Endothelial cell (in vitro differentiated cells): ENCODE measurements at places on chromosomes 6 and 20.

DNA sequence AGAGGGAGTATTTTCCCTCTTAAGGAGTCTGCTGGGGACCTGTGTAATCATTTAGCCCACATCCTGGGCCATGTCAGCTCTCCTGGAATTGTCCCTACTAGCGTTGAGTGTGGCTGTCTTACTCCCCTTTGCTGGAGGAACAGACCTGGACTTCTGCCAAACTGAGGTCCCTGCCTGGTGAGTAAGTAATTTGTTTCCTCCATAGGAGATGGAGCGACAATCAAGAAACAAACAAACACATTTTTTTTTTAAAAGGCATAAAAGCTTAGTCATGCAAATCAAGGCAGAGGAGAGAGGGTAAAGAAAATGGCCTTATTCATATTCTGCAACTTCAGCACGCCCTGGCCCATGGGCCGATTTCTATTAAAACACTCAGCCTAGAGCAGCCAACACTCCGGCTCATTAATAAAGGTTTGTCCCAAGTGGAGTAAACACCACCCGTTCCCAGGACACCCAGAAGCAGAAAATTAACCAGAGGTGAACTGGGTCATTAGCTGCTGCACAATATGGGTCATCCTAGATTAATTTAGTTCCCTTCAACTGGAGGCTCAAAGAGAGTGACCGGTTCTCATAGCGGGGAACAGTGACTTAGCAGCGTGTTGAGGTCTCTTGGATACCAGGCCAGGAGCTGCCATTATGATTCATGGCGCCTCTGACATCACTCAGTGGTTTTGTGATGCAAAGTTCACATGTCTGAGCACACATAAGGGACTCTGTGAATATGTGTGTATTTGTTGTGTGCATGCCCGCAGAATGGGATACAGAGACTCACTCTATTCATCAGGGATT, 165.0 kb upstream of the SULF2 start:
- DNase-seq, result no peak

- no peak for DNase-seq
Observed at GRCh38 chr6:157710604-157711003, 112.4 kb upstream of the SNX9 start.

GRCh38 chr20:50664254-50664653, 27.1 kb downstream of the RIPOR3 start:
- DNase-seq, result no peak

GRCh38 chr20:33675136-33675959, 1.1 kb upstream of the NECAB3 start:
- no peak for DNase-seq

GRCh38 chr20:39278230-39278788, 316.2 kb downstream of the DHX35 start:
- no peak for DNase-seq

DNA sequence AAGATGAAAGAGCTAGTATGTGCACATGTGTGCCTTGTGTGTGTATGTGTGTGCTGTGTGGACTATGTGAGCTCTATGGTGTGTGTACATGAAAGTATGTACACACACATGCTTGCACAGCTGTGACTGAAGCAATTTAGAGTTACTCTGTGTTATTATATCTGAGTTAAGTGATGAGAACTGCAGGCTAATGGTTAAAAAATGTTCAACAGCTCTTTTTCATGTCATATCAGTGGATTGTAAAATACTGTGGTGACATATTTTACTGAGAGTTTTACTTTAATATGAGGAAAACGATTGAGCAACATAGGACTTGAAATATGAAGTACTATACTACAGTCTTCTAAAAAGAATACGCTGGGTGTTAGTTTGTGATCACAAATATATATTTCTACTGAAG, 195.7 kb upstream of the KCNK16 start:
- DNase-seq, result no peak

- no peak for DNase-seq
Observed at GRCh38 chr20:40894237-40894630, 134.4 kb upstream of the TOP1 start.

DNA sequence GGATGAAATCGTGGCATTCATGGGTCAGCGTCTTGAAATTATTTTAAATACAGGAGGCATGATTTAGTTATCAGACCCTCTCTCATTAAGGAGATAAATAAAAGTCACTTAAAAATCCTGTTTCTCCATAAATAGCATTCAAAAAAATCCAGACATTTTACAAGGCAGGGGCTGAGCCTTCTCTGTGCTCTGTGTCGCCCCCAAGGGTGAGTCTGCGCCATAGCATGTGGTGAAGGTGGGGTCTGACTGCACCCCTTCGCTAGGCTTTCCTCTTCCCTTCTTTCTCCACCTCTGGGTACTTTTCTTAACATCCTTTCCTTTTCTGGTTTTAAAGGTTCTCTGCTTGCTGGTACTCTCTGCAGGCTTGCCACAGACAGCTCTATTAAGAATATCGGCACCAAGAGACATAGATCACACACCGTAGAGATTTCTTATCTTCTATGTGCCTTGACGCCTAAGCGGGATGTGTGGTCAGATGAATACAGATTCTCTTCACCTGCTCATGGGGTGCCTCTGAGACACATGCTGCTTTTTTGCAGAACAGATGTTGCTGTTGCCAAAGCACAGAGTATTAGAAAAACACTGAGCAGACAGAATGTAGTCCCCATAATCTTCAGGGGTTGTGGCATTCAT, 20.1 kb upstream of the FAM209A start:
- DNase-seq, result peak; percentile 47

- DNase-seq, result no peak
Observed at GRCh38 chr6:109457562-109457996, 2.0 kb upstream of the MICAL1 start.

DNA sequence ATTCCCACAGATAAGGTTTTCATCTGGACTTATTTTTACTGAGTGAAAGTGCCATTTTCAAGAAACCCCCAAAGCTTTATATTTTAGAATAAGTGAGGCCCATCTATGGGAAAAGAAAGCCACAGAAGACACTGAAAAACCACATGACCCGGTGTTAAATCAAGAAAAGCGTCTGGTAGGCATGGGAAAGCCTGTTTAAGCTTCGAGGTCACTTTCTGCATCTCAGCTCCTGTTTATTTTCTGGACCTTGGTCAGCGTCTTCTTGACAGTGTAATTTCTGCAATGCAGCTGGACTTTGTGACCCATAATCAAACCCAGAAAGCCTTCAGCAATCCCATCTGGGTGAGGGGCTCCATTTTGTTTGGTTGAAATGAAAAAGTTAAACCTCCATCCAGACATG, 59.6 kb upstream of the NEDD9 start:
- DNase-seq, result no peak

GRCh38 chr20:48824830-48825565, 2.8 kb downstream of the PREX1 start:
- DNase-seq, result no peak

DNA sequence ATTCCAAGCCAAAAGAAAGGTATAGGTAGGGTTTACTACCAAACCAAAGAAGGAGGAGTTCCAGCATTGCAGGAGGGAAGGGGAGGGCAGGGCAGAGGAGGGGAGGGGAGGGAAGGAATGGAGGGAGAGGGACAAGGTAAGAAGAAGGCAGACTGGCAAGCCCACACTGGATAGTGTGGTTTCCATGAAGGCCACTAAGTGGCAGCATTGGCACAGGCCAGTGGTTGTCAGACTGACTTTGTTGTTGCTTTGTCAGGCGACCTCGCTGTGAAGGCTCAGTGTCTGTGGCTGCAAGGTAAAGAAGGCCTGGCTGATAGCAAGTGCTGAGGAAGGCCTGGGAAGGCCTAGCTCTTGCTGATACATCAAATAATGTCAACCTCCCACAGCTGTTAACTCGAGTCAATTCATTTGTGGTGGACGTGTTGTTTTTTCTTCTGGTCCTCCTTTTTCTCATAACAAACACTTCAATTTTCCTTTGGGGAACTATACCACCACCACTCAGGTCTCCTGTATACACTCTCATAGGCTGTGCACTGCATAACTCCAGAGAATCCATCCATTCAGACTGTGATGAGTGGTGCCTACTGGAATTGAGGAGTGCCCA, 7.7 kb upstream of the ZNF334 start:
- peak; percentile 63 for DNase-seq

GRCh38 chr20:37901654-37902503, 1.0 kb upstream of the VSTM2L start:
- DNase-seq, result peak; percentile 38

DNA sequence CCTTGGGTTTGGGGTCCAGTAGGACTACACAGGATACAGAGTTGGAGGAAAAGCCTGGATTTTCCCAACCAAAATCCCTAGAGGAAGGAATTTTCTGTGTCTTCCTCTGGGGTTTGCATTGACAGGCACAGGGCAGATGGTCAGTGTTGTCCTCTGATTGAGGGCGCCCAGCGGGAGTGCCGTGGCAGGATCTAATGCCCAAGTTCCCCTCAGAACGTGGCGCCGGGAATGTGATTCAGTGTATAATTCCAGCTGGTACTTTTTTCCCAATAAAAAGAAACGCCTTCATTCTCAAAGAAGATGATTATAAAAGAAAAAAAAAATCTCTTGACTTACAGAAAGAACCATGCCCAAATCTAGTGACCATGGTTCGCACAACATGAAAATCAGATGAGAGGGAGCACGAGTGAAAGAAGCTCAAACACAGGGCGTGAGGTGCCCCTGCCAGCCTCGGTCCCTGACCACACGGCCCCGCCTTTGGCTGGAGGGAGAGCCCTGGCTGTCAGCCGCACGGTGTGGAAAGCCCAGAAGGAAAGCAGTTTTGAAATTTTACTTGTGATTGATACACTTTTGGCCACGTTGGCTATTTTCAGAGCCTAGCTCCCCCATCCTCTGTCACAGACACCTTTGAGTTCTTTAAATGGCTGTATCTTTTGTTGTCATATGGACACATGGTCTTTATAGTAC, 31.6 kb downstream of the VEGFA start:
- DNase-seq, result no peak

DNA sequence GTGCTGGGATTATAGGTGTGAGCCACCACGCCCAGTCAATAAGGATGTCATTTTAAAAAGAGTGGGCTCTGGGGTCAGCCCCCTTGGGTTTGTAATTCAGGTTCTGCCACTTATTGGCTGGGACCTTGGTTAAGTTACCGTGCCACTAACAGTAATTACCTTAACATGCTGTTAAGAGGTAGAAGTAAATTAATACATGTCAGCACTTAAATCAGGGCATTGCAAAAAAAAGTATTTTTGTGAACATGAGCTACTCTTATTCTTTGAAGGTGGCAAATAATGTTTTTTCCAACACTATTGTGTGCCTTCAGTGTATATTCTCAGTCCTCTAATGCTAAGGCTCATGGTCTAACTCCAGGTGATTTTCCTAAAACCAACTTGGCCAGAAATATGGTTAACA, 109.5 kb downstream of the F13A1 start:
- no peak for DNase-seq

DNA sequence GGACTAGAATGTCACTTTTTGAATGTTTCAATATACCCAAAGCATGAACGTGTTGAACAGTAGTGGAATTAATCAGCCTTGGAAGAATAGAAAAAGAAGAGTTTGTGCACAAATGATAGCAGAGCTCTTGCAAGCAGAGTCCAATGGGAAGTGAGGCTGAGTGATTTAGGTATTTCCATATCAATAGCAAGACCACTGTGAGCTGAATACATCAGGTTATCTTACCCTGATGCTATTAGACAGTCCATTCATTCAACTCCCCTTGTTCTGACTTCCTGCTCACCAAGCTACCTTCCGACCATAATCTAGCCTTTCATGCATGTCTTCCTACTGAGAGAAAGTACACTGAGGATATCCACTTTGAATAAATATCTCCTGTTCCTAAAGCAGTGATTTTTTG, 349.2 kb upstream of the RNF217 start:
- no peak for DNase-seq

DNA sequence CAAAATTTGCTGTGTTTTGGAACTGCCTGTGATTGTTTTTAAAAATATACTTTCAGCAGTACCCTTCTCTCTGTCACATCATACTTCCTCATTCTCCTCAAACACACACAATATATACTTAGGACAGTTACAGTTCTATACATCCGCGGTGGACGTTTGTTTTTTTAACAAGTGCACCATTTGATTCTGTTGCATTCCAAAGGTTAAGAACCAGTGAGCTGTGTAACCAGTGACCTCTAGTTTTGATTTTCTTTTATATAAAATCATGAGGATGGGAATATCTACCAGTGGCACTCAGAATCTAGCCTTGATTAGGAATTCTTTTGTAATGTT, 152.8 kb downstream of the CARMIL1 start:
- DNase-seq, result no peak

GRCh38 chr6:33987531-33988021, 158.3 kb downstream of the GRM4 start:
- DNase-seq, result no peak

- no peak for DNase-seq
Observed at GRCh38 chr6:111119571-111120329, 32.4 kb downstream of the SLC16A10 start.

DNA sequence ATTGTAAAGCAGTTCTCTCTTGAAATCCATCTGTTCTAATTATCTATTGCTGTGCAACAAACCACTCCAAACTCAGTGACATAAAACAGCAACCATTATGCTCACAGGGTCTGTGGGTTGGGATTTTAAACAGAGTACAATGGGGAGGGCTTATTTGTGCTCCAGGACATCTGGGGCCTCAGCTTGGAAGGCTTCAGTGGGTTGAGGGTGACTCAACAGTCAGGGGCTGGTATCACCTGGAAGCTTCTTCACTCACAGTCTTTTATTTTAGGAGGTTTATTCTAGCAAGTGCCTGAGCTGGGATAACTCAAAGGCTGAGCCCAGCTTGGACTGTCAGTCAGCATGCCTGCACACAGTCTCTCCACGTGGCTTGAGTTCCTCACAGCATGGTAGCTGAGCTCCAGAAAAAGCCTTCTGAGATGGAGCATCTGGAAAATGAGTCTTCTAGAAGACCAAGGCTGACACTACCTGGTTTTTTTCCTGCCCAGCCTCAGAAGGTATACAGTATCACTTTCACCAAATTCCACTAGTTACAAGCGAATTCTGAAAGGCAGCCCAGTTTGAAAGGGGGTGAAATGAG, 234.6 kb upstream of the ID4 start:
- DNase-seq, result no peak

GRCh38 chr6:56649053-56649769, 6.5 kb upstream of the DST start:
- no peak for DNase-seq

DNA sequence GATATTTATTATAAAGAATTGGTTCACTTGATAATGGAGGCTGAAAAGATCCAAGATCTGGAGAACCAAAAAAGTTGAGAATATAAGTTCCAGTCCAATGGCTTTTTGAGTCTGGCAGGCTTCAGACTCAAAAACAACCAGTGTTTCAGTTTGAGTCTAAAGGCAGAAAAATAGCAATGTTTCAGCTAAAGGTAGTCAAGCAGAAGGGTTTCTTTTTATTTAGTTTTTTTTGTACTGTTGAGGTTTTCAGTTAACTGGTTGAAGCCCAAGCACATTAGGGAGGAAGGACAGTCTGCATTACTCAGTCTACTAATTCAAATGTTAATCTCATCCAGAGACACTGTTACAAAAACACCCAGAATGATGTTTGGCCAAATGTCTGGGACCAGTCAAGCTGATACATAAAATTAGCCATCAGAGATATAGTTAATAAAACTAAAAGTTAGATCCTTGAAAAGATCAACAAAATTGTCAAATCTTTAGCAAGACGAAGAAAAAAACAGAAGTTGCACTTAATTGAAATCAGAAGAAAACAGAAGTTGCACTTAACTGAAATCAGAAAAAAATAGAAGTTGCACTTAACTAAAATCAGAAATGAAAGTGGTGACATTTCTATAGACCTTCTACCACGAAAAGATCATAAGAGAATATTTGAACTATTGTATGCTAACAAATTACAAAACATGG, 980.3 kb upstream of the FLRT3 start:
- no peak for DNase-seq

GRCh38 chr20:31723069-31723318, 326 bp upstream of the BCL2L1 start:
- no peak for DNase-seq
